ENCODE measurements at places on chromosomes 11 and 22.

DNA sequence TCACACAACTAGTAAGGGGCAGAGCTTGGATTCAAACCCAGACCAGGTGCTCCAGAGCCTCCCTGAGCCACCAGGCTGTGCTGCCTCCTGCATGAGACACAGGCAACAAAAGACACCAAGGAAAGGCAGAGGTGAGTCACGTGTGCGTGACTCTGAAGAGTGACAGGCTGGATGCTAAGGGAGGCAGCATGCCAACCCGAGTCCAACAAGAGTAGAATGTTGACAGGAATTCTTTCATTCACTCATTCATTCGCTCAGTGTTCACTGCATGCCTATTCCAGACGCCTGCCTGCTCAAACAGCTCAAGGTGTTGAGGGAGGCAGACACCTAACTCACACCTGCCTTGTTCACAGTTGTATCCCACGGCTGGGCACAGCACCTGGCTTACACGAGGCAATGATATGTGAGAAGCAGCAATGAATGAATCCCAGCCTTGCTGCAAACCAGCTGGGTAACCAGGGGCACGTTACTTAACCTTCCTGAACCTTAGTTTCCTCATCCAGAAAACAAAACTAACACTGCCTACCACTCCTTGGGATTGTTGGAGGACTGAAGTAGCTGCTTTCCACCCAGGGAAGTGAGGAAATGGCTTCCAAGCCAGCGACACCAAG lies 73.8 kb upstream of the ARFGAP3 start:
- DNase-seq = no peak

DNA sequence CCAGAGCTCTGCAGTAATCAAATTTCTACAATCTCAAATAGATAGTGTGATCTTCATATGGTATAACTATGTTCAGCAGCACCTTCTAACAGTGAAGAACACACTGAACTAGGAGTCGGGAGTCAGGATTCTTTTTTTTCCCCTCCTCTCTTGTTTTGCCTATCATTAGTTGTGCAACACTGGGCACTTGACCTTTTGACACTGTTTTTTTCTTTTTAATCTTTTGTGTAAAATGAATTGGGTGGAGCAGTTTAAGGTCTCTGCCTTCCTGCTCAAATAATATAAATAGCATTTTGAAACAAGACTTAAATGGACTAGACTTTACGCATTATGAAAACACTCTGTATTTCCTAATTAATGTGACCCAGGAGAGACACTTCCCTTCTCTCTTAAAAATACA lies 39.7 kb downstream of the CTSC start:
- no peak for DNase-seq

- DNase-seq = no peak
These were observed 81.1 kb upstream of the MYOD1 start for GRCh38 chr11:17638311-17638710.

DNA sequence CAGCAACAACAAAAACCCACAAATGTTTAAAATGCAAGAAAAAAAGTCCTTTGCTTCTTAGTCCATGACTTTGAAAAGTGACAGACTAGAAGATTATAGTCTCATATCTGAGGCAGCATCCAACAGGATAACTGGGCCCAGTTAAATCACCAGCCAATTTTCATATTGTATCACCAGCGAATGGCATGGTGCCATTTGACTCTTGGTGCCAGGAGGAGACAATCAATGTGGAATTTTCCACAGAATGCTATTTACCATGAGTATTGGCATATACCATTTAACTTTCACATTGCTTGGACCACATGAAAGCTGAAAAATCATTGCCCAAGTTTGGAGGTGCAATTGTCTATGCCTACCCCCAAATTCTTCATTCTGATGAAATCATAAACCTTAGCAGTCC lies 255.5 kb downstream of the TENM4 start:
- DNase-seq = no peak

DNA sequence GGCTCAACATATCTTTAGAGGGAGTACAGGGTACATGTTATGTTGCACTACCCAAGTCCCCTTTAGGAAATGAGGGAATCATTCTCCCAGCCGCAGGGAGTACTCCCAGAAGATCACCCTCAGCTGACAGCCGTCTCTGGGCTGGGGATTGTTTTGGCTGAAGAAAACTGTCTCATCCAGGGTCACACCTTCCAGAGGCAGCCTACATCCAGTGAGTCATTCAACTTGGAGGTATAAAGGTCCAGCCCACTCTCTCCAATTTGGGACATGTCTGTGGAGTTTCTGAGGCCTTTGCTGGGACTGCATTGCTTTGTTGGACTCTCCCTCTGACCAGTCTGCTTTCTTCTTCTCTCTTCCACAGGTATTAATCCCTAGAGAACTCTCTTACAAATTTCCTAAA lies 42.1 kb downstream of the RASSF10 start:
- DNase-seq = no peak

DNA sequence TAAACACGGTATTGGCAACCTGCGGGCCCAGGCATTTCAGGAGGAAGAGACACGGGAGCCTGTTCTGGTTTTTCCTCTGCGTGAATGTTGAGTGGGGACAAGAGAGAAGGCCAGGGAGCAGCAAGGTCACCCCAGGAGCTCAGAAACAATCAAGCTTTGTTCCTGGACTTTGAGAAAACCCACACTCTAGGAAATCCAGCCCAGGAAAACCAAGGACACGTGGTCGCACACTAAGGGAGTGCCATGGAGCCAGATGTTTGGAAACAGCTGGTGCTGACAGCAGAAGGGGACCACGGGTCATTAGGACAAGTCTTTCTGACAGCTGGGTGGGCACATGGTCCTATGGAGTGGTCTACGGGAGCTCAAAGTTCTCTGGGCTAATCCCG lies 44.1 kb downstream of the MYH9 start:
- no peak for DNase-seq
